Frontal cortex (tissue), 4 donors: ENCODE measurements at places on chromosomes 1 and 21. TPM values are rescaled to one million over a fixed set of nuclear protein-coding genes. Genes with fewer than 3 reads are reported as not detected.

FGR gene
- 0.41 TPM for total RNA-seq

TSPAN1 gene
- 0.82 TPM for total RNA-seq

FAF1 gene
- 47.3 TPM for total RNA-seq

FLG2 gene
- total RNA-seq: not detected

TACSTD2 gene
- under 0.01 TPM for total RNA-seq

DISC1 gene
- total RNA-seq: 5.3 TPM

SERPINC1 gene
- total RNA-seq: not detected

OR2L2 gene
- 0.41 TPM for total RNA-seq

ERICH3 gene
- total RNA-seq: 16.7 TPM

NUF2 gene
- 3.3 TPM for total RNA-seq

TNNI3K gene
- total RNA-seq: 17.1 TPM

NBPF4 gene
- total RNA-seq: not detected

C4BPA gene
- not detected for total RNA-seq

NUP210L gene
- total RNA-seq: 0.41 TPM

SYNJ1 gene
- total RNA-seq: 13.0 TPM

ELF3 gene
- total RNA-seq: under 0.01 TPM

EPHA8 gene
- 2.0 TPM for total RNA-seq

TNFRSF4 gene
- not detected for total RNA-seq

POTED gene
- total RNA-seq: not detected

NBPF9 gene
- total RNA-seq: 13.0 TPM

KCNJ15 gene
- not detected for total RNA-seq
